ENCODE measurements at places on chromosomes 6 and 20.

- DNase-seq = peak; percentile 98
Measured at GRCh38 chr6:37029249-37029971, 24.0 kb downstream of the FGD2 start.

DNA sequence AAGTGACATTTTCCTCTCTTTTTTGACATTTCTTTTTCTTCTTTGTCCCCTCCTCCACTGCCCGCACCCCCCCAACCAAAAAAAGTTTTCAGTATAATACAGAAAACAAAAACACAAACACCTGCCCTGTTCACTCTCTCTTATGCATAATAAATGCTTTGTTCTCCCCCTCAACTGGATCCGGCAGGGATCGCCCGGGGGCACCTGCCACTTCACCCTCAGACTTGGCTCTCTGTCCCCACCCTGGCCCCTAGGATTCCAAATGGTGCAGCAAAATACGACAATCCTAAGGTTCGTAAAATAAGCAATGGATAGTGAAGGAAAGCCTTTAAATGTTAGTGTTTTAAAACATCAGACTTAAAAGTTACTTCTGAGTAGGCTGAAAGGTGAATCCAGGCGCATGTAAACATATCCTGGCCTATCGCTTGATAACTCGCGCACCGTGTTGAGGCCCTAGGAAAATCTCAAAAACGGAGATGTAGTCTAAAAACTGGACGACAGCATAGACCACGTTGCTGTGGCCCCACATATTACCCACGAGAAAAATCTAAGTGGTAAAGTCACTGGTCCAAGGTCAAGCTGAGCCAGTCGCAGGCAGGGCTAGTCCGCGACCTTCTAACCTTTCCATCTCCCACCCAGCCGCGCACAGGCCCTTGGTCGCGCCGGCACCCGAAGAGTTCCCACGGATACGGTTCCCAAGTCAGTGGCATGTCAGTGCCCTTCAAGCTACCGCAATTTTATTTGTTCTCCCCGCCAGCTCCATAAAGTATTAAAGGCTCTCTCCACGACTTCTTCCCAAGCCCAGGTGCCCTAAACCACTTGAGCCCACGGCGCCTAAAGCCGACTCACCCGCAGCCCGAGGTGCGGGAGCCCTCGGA is 130.8 kb downstream of the OGFRL1 start:
- no peak for DNase-seq

DNA sequence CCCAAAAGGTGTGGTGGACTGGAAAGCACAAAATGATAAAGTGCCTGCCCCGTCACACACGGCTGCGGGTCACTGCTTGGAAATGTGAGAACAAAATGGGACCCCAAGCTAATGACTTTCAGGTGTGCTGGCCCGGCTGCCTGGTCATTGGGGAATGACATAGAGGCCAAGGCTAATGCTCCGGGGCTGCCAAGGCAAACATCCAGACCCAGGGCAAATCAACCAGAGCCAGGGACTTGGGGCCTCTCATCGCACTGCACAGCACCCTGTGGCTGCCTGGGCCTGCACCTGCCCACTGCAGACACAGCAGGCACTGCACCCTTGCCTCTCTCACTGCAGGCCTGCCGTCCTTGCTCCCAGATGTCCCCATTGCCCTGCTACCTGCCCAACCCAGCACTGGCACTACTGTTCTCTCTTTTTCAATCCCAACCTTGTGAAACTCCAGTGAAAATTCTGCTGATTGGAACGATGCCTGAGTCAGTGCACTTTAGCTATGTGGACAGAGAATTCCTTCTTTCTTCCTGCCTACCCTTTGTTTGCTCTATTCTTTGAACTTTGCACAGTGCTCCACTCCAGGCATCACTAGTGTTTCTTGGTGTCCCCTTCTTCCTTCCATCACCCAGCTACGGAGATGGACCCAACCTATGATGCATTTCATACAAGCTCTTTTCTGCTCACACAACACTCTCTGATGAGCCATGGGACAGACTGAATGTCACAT is 849.5 kb downstream of the MAFB start:
- DNase-seq = no peak

- no peak for DNase-seq
Measured at GRCh38 chr20:45191926-45192325, 14.9 kb upstream of the SEMG1 start.

DNA sequence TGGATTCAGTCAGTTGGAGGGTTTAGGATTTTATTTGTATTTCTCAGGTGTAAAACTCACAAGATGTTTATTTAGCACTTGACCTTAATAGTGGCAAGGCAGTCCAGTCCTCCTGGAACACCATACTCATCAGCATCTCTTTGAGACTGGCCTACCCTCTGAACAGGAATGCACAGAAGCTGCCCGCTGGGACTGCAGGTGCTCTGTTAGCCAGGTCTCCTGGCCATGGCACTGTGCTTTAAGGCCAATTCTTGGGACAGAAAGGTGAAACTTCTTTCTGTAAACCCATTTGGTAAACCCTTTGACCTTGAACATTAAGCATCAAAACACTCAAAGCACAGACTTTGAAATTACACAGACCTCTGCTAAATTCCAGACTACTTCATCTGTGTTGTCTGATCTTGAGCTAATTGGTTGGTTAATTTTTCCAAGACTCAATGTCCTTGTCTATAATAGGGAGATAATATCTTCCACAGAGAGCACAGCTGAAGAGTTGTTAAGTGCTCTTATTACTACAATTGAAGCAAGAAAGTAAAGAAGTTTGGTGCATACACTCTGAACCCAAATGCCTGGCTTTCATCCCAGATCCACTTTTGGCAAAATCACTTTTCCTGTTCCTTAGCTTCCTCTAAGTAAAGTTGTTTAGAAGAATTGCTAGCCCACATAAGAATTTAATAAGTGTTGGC is 54.9 kb upstream of the NT5E start:
- no peak for DNase-seq

DNA sequence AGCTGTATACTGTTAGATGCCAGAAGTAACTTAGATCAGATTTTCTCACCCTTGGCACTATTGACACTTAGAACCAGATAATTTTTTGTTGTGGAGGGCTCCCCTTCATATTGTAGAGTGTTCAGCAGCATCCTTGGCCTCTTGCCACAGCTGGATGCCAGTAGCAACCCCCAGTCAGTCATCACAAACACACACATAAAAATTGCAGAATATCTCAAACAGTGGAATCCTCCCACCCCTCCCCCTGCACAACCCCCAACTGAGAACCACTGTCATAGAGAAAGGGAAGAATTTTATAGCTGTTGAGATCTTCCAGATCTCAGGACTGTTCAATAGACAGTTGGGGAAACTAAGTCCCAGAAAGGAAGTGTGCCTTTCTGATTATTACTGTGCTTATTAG is 81.2 kb upstream of the VSTM2L start:
- DNase-seq = no peak

DNA sequence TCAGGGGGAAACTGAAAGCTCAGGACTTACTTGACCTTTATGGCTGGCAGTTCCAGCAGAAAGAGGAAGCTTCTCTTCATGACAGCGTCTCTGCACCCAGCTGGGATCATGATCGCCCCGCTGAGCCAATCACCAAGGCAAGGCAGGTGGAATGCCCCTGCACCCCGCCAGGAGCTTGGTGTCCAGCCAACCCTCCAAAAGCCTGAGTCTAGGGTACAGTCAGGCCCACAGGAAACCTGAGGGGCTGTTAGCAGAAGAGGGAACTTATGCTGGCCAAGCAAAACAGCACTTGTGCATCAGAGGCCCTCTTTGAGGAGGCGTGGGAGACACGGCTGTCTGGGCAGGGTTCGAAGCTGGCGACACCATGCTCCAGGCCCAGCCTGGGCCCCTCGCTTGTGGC is 188.3 kb upstream of the GMDS start:
- DNase-seq = peak; percentile 51

DNA sequence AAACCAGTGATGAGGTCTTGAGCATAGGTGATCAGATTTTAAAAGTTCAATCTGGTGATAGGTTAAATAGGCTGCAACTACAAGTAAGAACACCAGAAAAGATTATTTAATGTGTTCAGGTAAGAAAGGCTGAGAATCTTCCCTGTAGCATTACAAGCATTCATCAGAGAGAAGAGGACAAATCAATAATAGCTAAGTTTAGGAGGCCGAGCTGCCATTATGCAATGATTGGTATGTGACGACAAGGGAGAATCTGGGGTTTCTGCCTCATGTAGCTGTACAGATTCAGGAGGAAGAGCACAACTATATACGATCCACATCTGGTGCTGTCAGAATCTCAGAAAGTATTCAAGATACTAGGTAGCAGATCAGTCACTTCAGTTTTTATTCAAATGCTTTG is 21.9 kb downstream of the MLIP start:
- DNase-seq = no peak

- no peak for DNase-seq
Measured at GRCh38 chr6:10163203-10163962, 251.5 kb downstream of the TFAP2A start.

DNA sequence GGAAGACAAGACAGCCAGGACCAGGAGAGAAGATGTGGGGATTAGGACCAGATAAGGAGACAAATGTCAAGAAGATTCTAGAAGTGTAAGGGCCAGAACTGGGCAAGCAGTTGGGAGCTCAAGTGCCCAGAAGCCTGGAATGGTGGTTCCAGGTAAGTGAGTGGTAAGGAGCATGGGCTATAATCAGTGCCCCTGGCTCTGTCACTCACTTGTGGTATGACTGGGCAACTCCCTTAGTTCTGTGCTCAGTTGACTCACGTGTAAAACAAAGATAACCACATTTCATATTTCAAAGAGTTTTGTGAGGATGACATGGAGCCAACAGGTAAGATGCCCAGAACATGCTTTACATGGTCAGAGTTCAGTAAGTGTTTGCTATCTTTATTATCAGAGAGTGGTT is 11.2 kb downstream of the CCDC167 start:
- DNase-seq = no peak

GRCh38 chr6:104686550-104687175 is 173.1 kb downstream of the HACE1 start:
- DNase-seq = no peak

GRCh38 chr6:10720265-10720959 is 2.5 kb upstream of the TMEM14C start:
- DNase-seq = peak; percentile 41

DNA sequence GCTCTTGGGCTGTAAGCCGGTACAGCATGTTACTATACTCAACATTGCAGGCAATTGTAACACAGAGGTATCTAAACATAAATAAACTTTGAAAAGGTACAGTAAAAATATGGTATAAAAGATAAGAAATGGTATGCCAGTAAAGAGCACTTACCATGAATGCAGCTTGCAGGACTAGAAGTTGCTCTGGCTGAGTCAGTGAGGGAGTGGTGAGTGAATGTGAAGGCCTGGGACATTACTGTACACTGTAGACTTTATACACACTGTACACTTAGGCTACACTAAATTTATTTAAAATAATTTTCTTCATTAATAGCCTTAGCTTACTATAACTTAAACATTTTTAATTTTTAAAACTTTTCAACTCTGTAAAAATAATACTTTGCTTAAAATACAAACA is 37.8 kb upstream of the ANKEF1 start:
- no peak for DNase-seq

- DNase-seq = no peak
Measured at GRCh38 chr6:119653329-119653728, 303.8 kb upstream of the MAN1A1 start.

- no peak for DNase-seq
Measured at GRCh38 chr6:27720607-27721580, 191.3 kb downstream of the OR2B2 start.

DNA sequence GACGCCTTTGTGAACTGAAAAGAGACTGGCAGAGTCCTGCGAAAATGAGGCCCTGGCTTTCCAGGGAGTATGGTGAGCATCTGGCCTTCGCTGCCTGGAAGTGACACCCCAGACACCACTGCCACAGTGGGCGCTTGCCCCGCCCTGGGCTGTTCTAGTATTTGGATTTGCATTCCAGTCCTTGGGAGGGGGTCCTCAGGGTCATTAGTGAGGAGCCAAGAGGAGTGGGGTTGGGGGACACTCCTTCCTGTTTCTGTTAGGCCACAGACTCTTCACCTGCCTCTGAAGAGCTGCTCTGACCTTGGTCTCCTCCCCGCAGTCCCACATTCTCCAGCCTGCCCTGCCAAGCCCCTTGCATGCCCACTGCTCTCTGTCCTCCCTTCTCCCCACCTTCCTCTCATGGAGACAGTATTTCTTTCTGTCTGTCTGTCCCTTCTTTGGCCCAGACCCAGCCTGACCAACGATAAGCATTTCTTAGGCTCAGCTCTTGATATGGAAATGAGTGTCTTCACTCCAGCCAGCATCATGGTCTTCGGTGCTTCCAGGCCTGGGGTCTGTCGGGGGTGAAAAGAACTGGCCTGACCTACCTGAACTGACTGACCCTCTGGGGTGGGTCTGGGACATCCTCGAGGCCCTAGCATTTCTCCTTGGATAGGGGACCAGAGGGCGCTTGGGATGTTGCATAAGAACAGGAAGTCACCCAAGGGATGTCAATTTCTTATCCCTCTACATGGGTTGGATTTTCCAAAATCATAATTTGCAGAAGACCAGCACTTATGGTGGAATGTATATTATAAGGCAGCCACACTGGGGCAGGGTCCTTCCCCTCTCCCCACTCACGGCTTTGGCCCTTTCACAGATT is 19.4 kb downstream of the SLC9A8 start:
- no peak for DNase-seq

Measured in suppressor macrophage treated with lipopolysaccharide for 4 hours (primary cell).